ENCODE measurements at places on chromosomes 2 and 18. TPM values are rescaled to one million over a fixed set of nuclear protein-coding genes. Genes with fewer than 3 reads are reported as not detected.
A peak's percentile ranks its signal among the peaks of the same experiment; 100 is the strongest.

STPG4 gene
- total RNA-seq: 1.1 TPM

DPY30 gene
- total RNA-seq: 68.1 TPM

DUSP2 gene
- not detected for total RNA-seq

KLHL41 gene
- 3.2 TPM for total RNA-seq

POMC gene
- 18.1 TPM for total RNA-seq

SIX2 gene
- total RNA-seq: not detected

DSG1 gene
- total RNA-seq: not detected

PROC gene
- not detected for total RNA-seq

MFSD2B gene
- not detected for total RNA-seq

TDRD15 gene
- not detected for total RNA-seq

PUM2 gene
- total RNA-seq: 86.7 TPM

TTR gene
- not detected for total RNA-seq

IL1RL1 gene
- 10.7 TPM for total RNA-seq

NFATC1 gene
- total RNA-seq: 10.7 TPM

UGT1A10 gene
- not detected for total RNA-seq

EHBP1 gene
- 158 TPM for total RNA-seq

- DNase-seq: no peak
These were observed 151.9 kb downstream of the CD226 start for GRCh38 chr18:69795791-69796190.

- DNase-seq: peak; percentile 73
These were observed 135.8 kb downstream of the SH3RF3 start for GRCh38 chr2:109264595-109265328.

GRCh38 chr2:190759749-190760213 is 110.9 kb downstream of the NAB1 start:
- DNase-seq: no peak

GRCh38 chr2:31258351-31258750 is 24.4 kb downstream of the EHD3 start:
- DNase-seq: no peak

DNA sequence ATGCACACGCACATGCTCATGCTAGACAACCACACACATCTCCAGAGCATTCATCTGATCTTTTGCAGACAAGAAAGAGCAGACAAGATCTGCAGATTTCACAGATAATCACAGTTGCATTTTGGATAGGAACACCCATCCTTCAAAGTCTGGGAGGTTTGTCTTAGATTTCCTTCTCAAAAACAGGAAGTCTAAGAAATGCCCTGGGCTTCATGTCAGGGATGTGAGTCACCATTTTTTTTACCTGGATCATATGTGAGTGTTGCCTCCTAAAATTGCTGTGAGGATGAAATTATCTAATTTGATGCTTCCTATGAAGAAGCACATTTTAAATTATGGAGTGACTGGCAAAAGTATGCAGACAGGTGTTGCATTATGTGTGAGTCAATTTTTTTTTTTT is 46.1 kb downstream of the SRD5A2 start:
- DNase-seq: no peak

DNA sequence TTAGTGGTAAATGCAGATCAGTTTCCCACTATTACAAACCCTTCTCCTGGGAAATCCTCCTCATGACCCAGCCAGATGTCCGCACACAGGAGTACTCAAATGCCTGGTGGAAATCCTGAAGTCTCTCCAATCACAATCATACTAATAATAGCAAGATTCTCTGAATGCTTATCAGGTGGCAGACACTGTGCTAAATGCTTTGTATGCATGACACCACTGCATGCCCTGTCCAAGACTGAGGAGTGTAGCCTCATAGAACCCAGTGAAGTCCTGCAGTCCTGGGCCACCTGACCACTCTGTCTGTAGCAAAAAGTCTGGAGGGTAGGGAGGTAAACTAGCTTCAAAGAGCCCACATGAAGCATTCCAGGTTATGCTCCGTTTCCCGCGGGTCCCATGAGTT is 434.8 kb upstream of the CHST9 start:
- DNase-seq: no peak

GRCh38 chr2:187422282-187422681 is 25.8 kb downstream of the CALCRL start:
- no peak for DNase-seq

DNA sequence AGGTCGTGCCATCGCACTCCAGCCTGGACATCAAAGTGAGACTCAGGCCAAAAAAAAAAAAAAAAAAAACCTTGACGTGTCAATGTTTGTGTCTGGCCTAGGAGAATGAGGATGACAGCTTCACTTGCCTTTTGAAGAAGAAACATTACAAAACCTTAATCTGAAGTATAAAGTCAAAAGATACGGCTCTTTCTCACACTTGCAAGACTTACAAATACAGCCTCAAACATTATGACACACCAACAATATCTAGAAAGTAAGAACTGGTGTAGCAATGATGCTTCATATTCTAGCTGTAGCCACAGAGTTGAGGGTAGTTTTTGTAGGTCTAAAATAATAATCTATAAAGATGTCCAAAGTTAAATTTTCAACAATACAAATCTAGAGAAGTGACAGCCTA is 25.5 kb downstream of the MPPE1 start:
- no peak for DNase-seq

DNA sequence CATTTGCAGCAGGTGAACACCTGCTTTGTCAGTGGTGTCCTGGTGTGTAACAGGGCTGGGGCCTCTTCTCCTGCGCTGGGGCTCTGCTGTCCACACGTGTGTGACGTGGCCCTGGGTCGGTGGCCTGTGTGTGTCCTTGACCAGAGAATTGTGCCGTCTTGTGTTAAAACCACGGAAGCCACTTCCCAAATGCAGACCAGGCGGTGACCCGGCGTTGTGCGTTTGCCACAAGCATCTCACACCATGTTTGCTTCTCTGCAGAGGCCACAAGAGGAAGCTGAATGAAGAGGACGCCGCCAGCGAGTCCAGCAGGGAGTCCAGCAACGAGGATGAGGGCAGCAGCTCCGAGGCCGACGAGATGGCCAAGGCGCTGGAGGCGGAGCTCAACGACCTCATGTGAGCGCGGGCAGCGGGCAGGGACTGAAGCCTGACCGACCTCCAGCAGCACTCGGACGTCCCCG is 44.3 kb upstream of the KCNG2 start:
- peak; percentile 55 for DNase-seq

GRCh38 chr18:57048351-57048750 is 98.5 kb upstream of the BOD1L2 start:
- no peak for DNase-seq

- DNase-seq: no peak
These were observed 99.2 kb downstream of the SLC8A1 start for GRCh38 chr2:40352703-40353099.

GRCh38 chr2:9765611-9766531 is 77.4 kb upstream of the TAF1B start:
- no peak for DNase-seq

DNA sequence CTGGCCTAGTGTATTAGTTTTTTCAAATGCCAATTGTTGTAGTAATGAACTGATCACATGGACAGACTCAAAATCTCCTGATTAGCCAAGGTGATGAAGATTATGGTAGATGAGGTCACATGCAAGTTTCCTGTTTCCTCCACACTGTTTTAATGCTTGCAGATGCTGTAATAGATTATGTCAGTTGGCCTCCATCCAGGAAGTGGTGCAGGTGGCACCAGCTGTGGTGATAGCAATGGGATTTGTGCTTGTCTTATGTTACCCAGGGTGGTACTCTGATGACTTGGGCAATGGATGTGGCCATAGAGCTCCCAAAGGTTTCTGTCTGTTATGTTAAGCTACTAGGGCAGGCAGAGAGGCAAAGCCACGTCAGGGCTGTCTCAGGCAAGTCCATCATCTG is 332.9 kb upstream of the DDX18 start:
- DNase-seq: no peak

DNA sequence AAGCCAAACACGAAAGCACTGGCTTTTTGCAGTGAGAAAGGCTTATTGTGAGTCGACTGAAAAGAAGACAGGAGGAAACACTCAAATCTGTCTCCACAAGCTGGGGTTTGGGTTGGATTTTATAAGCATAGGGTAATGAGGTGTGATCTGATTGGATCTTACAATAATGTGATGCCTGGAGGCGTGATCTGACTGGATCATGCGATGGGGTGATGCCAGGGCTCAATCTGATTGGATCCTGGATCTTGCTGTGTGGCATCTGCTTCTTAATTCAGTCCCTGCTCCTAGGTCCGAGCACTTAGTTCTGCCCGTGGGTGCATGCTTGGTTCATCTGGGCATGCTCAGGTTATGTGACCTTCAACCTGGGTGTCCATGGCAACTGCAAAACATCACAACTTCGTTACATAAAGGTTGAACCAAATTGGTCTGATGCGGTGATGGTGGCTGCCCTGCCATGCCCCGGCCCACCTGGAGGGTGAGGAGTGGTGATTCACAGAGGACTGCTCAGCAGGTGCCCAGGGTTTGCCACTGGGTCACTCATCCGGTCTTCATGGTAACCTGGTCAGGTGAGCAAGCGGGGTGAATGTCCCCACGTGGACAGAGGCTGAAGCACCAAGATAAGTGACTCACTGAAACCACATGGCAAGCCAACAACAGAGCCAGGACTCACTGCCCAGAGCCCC is 111.0 kb downstream of the KCNF1 start:
- no peak for DNase-seq

- peak; percentile 77 for DNase-seq
These were observed 1.3 kb downstream of the SPTBN1 start for GRCh38 chr2:54457323-54458023.

GRCh38 chr2:191355170-191355758 is 110.1 kb downstream of the MYO1B start:
- DNase-seq: no peak

- no peak for DNase-seq
These were observed 12.5 kb downstream of the KCNIP3 start for GRCh38 chr2:95309599-95309998.

- DNase-seq: no peak
These were observed 53.2 kb downstream of the DIS3L2 start for GRCh38 chr2:232014681-232015080.

- DNase-seq: no peak
These were observed 22.5 kb upstream of the SLC35G4 start for GRCh38 chr18:11586896-11587295.

DNA sequence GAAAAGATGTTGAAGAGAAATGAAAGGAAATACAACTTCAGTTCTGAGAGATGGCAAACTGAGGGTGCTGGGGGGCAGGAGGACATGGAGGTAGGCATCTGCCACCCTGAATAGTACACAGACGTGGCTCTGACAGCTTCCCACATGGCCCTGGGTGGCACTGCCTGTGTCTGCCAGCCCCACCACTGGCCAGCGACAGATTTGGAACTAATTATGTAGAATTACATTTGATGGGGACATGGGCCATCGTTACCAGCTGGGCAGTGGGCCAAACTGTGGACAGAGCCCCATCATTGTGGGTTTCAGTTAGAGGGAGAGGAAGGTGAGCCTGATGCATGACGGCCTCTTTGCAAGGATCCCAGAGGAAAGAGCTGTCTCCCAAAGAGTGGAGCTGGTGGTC is 216.0 kb upstream of the HAAO start:
- no peak for DNase-seq

GRCh38 chr2:28833740-28834470 is 23.3 kb downstream of the SPDYA start:
- no peak for DNase-seq

GRCh38 chr2:134796373-134796772 is 42.0 kb upstream of the ACMSD start:
- DNase-seq: no peak

GRCh38 chr2:241465543-241465942 is 42.8 kb downstream of the STK25 start:
- DNase-seq: no peak

- DNase-seq: no peak
These were observed 99.2 kb downstream of the RND3 start for GRCh38 chr2:150388289-150388625.

DNA sequence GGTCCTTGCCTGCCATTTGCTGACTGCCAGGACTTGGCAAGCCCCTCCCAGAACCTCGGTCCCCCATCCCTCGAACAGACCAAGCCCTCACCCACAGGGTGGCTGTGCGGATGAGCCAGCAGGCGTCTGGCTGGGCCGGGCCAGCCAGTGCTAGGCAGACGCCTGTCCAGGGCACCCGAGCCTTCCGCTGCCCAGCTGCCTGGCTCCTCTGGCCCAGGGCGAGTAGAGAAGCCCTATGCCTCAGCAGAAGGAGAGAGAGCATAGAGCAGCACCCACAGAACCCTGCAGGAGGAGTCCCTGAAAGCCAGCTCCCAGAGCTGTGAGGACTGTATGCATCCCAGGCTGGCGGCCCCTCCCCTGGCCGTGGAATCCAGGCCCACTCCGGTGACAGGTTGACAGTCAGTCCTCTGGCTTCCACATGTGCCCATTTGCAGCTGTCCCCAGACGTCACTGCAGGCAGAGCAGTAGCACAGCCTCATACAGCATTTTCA is 62.1 kb upstream of the GLI2 start:
- DNase-seq: peak; percentile 55

DNA sequence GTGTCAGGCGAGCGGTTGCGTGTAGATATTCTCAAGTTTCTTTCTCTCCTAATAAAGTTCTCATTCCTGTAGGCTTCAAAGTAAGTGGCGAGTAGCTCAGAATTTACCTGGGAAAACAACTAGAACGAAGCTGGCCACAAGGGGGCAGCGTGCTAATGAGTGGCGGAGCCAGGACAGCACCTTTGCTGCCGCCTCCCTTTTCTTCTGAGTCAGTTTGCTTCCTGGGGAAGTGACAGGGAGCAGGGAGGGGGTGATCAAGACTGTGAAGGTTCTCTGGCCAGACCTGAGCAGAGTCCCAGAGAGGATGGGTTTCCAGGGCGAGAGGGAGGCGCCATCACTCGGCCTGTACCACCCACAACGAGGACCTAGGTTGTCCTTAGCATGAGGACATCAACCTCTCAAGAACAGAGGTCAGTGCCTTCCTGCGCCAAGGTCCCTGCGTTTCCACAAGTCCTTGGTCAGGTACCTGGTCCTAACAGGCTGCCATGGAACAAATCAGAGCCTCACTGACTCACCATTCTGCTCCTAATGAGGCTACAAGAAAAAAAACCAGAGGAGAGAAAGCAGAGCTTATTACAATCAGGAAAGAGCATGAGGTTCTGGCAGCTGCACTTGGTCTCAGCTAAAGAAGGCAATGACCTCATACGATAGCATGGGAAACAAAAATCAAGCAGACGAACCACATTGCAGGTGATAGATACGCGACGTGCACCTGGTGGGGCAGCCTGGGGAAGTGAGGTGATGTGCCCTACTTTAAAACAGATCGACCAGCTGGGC is 98.7 kb downstream of the PLB1 start:
- peak; percentile 96 for DNase-seq

Data from sigmoid colon (tissue), 7 donors.